ENCODE measurements at places on chromosomes 7 and 10.

- DNase-seq = no peak
Observed at GRCh38 chr7:135717693-135718092, 10.3 kb downstream of the SLC13A4 start.

GRCh38 chr10:13949844-13950542 is 363.2 kb downstream of the PRPF18 start:
- DNase-seq = no peak

DNA sequence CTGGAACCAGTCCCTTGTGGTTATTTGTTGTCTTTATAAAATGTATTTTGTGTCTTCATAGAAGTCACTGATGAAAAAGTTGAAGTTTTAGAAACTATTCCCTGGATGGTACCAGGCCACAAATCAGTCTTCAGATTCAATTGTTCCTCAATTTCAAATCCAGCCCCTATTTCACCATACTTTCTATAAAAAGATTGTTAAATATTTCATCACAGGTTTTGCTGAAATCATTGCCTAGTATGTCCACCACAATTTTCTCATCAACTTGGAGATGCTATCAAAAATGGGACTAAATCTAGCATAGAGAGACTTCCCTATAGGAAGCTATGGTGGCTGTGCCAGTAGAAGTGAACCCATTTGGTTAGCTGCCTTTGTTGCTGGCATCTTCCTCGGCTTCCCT is 118.5 kb downstream of the RAB18 start:
- DNase-seq = no peak

DNA sequence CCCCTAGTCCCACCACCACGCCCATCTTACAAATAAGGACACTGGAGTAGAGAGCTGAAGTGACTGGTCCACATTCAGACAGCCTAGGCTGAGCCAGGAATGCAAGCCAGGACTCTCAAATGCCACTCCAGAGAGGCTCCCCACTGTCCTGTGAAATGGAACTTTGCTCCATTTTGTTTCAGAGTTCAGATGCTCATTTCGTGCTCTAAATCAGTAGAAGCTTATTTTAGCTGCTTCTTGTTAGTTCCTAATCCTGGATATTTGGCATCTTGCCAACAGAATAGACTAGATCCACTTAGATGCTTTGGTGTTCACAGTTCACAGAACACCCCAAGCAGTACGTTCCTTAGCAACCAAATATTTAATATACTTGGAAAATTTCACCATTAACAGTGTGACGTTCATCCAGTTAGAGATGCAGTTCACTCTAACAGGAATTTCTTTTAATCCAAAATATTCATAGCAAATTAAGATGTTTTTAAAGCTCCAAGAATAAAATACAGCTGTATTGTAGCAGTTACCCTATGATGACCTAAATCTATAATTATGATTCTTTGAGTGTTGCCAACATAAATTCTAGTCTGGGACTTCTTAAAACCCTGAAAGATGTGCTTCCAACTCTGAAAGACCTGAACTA is 7.3 kb downstream of the MMP21 start:
- no peak for DNase-seq

GRCh38 chr7:84331616-84332015 is 137.0 kb upstream of the SEMA3A start:
- no peak for DNase-seq

DNA sequence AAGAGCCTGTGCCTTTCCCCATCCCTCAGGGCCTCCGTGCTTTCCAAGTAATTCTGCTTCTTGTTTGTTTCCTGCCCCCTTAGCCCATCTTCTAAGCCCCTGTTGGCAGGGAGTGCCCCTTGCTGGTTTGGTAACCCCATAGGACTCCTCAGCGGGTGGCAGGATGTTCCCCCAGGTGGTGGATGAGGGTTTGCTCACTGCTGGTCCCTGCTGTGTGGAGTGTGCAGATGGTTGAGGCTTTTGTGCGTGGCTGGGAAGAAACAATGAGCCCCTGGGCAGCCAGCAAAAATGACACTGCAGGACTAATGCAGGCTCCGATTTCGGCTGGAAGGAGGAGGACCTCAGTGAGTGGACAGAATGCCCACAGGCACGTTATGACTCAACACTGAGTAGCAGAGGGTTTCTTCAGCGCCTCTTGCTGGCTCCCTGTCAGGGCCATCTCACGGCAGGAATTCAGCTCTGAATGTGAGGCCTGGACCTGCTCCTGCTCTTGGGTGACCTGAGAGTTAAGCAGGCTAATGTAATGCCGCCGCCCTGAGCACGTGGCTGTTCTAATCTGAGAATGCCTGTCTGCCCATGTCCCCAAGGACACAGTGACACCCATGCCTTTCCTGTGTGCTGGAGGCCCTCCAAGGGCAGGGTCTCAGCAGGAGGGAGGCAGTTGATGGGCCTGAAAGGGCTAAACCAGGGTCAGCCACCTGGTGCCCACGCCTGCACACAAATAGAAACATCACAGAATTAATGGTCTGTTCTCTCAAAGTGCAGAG is 16.6 kb downstream of the BAG3 start:
- DNase-seq = no peak

DNA sequence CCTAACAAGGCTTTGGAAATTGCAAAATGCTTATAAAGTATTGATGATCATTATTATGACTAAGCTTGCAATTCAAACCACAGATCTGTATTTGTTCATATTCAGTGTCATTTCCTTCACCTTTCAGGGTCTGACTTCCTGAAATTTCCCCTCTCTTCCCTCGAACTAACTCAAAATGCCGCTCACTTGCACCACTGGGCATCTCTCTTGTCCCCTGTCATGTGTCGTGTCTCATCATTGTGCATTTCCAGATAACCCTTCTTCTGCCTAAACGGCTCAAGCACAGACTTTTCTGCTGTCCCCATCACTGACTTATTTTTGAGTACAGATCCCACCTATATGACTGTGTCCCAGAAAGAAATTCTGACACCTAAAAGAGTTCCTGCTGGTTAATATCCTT is 41.0 kb upstream of the CELF2 start:
- DNase-seq = no peak

- DNase-seq = no peak
Observed at GRCh38 chr10:98170249-98171117, 36.0 kb downstream of the R3HCC1L start.

DNA sequence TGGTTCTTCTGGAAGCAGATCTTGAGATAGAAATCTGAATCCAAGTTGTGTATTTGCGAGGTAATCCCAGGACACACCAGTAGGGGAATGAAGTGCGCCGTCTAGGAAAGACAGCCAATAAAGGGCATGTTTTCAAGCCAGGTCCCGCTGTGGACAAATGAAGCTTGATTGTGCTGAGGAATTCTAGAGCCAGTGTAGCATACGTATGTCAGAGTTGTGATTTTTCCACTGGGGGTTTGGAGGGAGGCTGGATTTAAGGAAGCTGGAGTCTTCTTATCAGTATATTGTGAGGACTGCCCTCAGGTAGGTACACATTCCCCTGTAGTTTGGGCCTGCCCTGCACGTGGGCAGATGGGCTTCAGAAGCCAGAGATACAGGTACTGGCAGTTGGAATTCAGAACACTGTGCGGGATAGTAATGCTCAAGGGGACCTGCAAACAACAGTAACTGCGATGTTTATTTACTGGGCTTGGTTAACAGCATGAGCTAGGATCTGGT is 50.9 kb downstream of the GALNT11 start:
- no peak for DNase-seq

GRCh38 chr7:33773053-33773452 is 132.3 kb upstream of the BMPER start:
- no peak for DNase-seq

Measured in sciatic nerve (tissue), 2 donors.